ENCODE measurements at places on chromosomes 16 and 17.

DNA sequence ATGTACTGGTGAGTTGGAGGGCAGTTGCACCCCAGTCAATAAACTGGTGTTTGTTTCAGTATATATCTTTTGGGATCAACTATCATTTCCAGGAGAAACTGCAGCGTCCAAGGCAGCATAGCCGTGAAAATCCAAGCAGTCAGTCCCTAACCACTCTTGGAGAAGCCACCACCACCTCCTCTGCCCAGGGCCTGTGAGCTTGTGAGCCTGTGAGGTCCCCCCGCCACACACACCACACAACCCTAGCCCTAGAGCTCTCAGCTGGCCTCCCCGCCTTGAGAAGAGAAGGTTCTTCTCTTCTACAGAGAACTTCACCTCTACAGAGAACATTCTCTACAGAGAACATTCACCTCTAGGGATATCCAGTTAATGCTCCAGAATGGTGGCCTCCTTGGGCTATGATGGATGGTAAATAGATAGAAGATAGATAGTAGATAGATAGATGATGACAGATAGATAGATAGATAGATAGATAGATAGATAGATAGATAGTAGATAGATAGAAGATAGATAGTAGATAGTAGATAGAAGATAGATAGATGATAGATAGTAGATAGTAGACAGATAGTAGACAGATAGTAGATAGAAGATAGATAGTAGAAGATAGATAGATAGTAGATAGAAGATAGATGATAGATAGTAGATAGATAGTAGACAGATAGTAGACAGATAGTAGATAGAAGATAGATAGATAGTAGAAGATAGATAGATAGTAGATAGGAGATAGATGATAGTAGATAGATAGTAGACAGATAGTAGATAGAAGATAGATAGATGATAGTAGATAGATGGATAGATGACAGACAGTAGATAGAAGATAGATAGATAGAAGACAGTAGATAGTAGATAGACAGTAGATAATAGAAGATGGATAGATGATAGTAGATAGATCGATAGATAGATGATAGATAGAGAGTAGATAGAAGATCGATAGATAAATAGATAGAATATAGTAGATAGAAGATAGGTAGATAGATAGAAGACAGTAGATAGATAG, 13.7 kb downstream of the ALOX15B start:
- no peak for DNase-seq

DNA sequence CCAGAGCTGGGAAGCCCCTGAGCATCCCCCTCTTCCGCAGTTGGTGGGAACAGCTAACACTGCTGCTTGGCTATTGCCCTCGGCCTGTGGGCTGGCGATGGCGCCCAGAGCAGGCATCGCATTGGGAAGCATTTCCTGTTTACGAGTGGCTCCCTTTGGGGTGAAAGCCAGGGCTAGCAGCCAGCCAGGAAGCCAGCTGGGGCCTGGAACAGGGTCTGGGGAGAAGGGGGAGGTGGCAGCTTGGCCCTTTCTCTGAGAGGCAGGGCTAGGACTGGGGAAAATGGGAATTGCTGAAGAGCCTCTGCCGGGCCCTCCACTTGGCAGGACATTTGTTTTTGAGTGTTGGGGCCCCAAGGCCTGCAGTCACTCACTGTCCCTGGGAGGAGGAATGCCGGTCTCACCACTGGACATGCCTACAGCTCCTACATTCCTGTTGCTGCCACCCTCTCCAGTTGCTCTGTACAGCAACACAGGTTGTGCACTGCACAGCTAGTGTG, 2.4 kb upstream of the MTSS2 start:
- DNase-seq = no peak

GRCh38 chr17:78774453-78774852, 7.6 kb downstream of the CYTH1 start:
- DNase-seq = no peak

- DNase-seq = no peak
These were observed 128.0 kb downstream of the IRF8 start for GRCh38 chr16:86026916-86027315.

- no peak for DNase-seq
These were observed 52.3 kb downstream of the TOX3 start for GRCh38 chr16:52494621-52495020.
